ENCODE measurements at places on chromosomes 11 and 22.

DNA sequence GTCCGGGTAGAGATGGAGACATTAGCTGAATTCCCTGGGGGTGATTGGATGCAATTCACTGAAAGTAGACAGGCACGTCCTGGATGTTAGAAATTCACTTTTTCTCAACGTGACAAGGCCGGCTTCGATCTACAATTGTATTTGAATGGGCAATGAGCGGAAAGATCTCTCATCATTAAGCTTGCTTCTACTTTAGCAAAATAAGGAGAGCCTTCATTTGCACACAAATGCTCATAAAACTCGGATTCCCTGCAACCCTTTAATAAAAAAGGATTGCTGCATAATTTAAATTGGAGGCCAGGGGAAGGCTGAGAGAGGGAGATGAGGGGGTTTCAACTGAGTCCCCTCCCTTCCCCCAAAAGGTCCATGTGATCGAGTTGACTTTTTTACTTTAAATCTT lies 10.6 kb upstream of the PAX6 start:
- DNase-seq: no peak

DNA sequence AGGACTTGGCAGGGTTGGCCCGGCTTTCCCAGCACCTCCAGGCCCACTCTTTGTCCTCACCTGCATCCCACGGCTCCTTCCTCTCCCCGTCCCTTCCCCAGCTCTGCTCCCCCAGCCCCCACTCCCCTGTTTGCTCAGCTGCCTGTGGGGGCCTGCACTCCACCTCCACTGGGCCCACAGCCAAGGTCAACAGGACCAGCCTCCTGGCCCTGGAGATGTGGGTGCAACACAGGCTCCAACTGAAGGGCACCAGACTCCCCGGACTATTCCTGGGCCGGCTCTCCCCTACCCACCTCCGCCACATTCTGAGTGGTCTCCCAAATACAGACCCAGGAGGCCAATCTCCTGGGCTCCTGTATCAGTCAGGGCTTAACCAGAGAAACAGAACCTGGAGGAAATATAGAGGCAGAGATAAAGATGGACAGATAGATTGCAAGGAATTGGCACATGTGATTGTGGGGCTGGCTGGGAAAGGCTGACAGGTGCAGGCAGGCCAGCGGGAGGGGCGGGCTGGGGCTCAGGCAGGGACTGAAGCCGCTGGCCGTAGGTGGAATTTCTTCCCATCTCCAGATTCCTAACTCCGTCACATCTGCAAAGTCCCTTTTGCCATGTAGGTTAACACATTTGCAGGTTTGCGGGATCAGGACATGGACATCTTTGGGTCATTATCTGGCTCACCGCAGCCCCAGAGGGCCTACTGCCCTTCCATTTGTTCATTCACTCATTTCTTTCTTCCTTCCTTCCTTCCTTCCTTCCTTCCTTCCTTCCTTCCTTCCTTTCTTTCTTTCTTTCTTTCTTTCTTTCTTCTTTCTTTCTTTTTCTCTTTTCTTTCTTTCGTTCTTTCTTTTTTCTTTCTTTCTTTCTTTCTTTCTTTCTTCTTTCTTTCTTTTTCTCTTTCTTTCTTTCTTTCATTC lies 45.8 kb upstream of the MYH9 start:
- DNase-seq: no peak

- no peak for DNase-seq
These were observed 6.4 kb downstream of the VPS51 start for GRCh38 chr11:65102142-65103095.

DNA sequence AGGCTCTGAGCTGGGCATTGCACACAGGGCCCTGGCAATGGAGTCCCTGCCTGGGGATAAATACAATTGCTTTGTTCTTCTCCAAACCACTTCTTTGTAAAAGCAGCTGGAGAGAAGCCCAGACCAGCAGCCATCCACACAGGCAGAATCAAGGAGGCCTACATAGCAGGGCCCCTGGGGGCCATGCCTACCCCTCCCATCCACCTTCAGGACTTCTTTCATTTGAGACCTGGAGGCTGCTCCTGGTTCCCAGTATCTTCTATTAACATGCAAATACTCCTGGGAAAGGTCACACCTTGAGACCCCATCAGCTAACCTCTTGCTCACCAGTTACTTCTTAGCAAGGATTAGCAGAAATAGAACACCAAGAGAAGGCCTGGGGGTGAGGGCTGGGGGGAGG lies 511.1 kb downstream of the SOX6 start:
- DNase-seq: no peak

GRCh38 chr22:40541300-40541699 lies 95.2 kb downstream of the MRTFA start:
- DNase-seq: peak; percentile 25

- DNase-seq: no peak
These were observed 52.5 kb downstream of the FAR1 start for GRCh38 chr11:13720940-13721339.

DNA sequence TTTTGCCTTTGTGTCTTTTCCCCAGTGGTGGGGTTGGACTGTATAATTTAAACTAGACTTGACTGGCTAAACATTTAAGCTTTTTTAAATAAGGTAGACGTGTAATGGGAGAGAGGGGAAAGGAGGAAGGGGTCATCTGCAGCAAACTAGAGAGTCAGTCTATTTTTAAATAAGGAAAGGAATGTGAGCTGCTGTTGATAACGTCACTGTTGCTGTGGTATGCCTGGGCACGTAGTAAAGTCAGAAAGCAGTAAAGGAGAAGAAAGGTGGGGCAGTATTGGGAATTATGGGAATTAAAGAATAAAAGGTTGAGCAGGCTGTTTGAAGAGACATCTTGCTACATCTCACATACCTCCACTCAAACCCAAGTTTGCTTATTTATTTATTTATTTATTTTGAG lies 80.4 kb upstream of the FSHB start:
- no peak for DNase-seq

GRCh38 chr11:65954771-65955170 lies 6.8 kb upstream of the SART1 start:
- DNase-seq: no peak

DNA sequence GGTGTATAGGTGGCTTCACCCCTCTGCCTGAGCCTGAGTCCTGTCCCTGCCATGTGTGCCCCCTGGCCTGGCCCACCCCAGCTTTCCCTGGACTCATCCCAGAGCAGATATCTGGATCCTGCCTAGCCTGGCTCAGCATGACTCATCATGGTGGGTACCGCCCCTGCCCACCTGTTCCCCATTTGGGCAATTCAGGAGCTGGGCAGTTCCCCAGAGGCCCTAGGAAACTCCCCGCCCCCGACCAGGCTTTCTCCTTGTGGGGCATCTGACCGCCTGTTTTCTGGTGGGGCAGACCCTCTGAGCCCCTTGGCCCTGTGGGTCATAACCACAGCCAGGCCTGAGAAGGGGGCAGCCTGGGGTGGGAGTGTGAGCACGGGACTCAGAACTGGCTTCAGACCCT lies 4.4 kb downstream of the TSPO start:
- no peak for DNase-seq

GRCh38 chr22:23077627-23078461 lies 7.5 kb downstream of the GNAZ start:
- DNase-seq: no peak

DNA sequence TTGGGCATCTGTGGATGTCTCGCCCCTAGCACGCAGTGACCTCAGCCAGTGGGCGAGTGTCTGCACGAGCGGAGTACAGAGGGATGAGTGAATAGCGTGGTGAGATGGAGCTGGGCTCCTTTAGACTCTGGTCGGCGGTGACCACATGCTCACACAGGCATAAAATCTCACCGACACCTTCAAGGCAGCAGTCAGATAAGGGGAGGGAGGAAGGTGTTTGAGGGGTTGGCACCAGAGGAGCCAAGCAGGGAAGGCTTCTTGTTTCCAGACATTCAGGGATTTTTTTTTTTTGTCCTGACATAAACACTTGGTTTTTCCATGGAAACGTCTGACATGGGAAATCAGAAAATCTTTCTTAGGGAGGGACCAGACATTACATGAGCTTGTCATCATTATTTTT lies 35.8 kb downstream of the GRIK4 start:
- DNase-seq: no peak
